ENCODE measurements at places on chromosomes 11 and 22.

DNA sequence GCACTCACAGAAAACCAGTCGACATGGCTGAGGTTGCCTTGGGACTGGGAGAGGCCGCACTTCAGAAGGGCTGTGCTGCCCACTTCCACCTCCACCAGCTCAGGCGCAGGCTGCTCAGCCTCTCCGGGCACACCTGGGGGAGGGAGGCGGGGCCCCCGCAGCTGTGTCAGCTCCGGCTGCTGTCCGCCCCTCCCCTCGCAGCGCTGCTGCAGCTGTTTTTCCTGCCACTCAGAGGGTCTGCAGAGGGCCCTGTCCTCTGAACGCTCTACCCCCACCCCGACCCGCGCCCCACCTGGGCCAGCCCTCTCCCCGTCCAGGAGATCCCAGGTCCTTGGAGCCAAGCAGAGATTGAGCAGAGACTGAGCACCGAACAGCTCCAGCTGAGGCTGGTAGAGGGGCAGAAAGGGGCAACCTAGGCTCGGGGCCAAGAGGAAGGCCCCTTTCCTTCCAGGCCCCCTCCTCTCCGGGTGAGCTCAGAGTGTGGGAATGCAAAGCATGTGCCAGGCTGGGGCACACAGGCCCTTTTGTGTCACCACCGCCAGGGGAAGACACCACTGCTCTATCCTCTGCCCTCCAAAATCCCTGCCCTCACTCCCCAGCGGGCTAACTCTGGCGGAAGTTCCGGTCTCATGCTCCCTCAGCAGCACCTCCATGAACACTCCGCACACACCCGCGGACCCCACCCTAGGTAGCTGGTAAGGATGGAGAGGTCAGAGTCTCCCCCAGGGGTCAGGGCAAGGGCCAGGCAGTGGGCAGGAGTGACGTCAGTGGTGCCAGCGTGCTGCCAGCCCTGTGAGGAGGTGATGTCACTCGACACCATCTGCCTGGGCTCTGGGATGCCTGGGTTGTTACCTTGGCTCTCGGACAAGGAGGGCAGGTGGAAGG is 1.6 kb downstream of the MCAM start:
- DNase-seq: peak; percentile 65

- no peak for DNase-seq
These were observed 6.7 kb downstream of the MYO18B start for GRCh38 chr22:25748704-25749103.

DNA sequence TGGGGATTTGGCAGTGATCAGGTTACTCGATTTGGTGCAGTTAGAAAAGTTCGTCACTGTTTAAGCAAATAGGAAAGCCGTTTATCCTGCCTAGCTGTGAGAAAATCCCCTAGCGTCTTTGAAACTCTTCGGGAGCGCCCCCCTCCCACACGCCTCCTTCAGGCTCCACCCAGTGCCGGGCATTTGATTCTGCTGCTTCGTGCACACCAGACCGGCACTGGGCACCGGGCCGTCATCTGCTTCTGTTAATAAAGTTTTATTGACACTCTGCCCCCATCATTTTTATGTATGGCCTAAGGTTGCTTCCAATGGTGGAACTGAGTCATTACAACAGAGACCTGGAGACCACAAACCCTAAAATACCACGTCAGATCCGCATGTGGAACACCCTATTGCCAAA is 50.9 kb downstream of the IGF2 start:
- DNase-seq: no peak

DNA sequence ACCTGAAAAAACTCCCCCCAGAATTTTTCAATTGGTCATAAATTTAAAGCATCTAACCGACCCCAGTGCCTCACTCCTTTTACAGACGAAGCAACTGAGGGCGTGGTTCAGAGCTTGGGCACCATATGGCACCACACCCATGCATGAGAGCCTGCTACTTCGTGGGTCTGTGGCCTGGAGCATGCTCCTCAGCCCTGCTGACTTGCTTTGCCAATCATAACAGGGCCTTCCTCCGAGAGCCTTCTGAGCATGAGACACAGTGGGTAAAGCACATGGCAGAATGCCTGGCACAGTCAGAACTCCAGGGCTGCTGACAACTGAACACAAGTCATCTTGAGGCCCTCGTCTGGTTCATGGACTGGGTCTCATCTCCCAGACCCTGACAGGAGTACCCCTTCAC is 33.3 kb downstream of the HIRA start:
- DNase-seq: no peak

DNA sequence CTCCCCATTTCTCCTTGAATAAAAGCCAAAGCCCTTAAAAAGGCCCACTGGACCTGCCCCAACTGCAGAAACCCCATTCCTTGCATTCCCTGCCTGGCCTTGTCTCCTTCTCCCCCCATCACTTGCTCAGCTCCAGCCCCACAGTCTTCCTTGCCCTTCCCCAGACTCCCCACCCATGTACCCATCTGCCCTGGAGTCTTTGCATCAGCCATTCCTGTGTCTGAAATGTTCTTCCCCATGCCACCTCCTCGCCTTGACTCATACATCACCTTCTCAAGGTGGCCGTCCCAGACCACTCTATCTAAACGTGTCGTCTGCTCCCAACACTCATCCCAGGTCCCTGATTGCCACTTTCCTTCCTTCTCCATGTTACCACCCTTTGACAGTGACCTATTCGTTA is 77.4 kb upstream of the SHANK2 start:
- no peak for DNase-seq

GRCh38 chr11:128790196-128790595 is 76.9 kb downstream of the KCNJ1 start:
- DNase-seq: no peak

GRCh38 chr11:119616586-119617339 is 112.2 kb downstream of the NECTIN1 start:
- no peak for DNase-seq

DNA sequence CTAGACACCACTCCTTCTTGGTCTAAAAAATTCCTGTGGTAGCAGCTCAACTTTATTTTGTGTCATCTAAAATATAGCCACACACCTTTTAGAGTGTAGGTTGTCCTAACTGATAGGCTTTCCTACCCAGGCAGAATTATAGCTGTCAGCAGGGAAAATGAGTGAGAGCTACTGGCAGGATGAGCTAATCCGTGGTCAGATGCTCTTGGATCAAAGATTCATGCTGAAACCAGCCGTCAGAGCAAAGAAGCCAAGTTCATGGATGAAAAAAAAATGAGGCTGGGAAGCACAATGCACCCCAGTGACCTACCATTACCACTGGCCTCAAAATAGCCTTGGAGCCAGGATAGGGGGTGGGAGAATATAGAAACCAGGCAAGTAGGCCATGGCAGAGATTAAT is 113.1 kb upstream of the BLID start:
- DNase-seq: no peak

- no peak for DNase-seq
These were observed 12.7 kb upstream of the OR8K1 start for GRCh38 chr11:56333156-56333555.

- DNase-seq: no peak
These were observed 709.7 kb downstream of the NTM start for GRCh38 chr11:132080127-132080526.

- DNase-seq: no peak
These were observed 193.8 kb downstream of the DBX1 start for GRCh38 chr11:19966441-19966840.

DNA sequence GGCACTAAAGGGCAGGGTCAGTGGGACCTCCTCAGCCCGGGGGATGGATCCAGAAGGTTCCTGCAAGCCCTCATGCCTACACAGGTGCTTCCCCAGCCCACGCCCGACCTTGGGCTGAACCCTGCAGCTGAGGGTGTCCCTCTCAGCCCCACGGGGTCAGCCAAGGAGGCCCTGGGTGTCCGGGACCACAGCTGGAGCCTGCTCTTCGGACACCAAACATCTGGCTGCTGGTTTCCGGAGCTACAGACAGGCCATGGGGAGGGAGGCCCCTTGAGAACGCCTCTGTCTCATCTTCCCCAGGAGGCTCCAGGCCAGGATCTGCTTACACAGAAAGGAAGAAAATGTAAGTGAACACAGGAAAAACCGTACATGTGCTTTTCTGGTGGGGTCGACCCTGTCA is 355.7 kb downstream of the MN1 start:
- DNase-seq: no peak

DNA sequence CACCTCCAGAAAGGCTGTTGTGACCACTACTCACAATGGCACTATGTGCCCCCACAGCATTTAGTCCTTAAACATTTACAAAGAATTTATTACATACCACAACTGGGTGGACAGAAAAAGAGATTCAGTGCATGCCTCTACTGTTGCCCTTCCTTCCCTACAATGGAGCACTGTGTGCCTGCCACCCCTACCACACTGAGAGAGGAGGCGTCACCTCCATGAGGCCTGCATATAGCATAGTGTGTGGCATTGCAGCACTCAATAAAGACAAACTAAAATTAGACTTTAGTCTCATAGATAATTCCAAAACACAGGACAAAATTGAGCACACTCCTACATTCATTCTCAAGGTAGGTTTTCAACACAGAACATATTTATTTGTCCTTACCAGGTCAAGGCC is 25.8 kb downstream of the THAP12 start:
- no peak for DNase-seq

GRCh38 chr11:82906236-82906635 is 4.7 kb downstream of the DDIAS start:
- DNase-seq: no peak

DNA sequence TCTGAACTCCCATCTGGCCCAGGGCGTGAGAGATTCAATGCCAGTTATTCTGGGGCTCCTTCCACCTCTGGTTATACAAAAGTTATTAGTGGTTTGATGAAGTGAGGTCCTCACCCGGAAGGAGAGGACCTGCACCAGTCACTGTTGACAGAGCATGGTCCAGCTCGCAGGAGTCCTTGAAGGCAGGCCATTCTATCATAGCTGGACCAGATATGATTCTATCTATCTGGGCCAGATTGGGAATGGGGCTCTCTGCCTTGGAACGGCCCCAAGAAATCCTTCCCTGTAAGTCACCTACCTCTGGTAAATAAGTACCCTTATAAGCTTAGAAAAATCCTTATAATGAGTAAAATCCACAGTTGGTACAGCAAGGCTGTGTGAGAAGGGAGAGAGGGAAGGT is 50.7 kb downstream of the C11orf91 start:
- DNase-seq: no peak

DNA sequence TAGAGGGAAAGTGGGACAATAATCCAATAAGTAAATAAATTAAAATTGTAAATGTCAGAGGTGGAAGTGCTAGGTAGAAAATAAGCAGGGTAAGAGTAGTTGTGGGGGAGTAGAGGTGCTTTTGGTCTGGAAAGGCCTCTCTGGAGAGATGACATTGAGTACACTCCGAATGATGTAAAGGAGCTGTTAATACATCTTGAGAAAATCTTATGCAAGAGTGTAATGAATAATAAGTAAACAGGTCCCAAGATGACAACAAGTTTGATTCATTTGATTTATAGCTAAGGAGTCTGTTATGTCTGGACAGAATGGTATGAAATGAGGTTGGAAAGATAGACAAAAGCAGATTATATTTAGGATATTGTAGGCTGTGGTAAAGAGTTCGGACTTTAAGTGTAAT is 87.5 kb downstream of the TMEM135 start:
- DNase-seq: no peak

DNA sequence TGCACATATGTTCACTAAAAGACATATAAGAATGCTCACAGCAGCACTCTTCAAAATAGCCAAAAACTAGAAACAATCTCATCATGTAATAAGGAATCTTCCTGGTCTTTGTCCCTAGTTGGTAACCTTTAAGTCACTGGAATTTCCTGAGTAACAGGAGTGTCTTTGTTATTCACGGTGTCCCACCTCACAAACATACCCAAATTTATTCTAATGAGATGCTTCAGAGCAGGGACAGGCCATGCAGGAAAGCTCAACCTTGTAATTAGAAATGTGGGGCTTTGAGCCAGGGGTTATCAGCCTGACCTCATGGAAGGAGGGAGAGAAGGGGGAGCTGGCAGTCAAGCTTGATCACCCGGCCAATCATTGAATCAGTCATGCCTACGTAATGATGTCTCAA is 40.3 kb upstream of the NFRKB start:
- DNase-seq: no peak

DNA sequence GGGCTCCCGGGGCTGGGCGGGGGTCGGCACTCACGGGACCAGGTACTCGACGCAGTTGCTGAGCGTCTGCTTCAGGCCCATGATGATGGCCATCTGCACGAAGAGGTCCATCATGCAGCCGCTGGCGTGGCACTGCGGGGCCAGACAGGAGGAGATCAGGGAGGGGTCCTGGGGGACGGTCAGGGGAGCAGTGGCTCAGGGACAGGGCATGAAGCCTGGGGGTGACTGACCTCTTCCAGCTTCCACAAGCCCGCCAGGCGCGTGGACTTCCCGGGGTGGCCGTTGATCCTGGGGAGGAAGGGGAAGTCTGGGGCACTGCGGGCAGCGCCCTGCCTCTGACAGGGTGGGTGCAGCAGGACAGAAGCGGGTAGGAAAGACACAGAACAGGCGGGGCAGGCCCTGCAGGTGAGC is 6.1 kb upstream of the SIGIRR start:
- DNase-seq: no peak

- no peak for DNase-seq
These were observed 79.3 kb downstream of the CTTN start for GRCh38 chr11:70477609-70478008.

GRCh38 chr11:12952094-12952493 is 57.0 kb upstream of the RASSF10 start:
- DNase-seq: no peak

- no peak for DNase-seq
These were observed 15.5 kb downstream of the GNAZ start for GRCh38 chr22:23085785-23086184.

DNA sequence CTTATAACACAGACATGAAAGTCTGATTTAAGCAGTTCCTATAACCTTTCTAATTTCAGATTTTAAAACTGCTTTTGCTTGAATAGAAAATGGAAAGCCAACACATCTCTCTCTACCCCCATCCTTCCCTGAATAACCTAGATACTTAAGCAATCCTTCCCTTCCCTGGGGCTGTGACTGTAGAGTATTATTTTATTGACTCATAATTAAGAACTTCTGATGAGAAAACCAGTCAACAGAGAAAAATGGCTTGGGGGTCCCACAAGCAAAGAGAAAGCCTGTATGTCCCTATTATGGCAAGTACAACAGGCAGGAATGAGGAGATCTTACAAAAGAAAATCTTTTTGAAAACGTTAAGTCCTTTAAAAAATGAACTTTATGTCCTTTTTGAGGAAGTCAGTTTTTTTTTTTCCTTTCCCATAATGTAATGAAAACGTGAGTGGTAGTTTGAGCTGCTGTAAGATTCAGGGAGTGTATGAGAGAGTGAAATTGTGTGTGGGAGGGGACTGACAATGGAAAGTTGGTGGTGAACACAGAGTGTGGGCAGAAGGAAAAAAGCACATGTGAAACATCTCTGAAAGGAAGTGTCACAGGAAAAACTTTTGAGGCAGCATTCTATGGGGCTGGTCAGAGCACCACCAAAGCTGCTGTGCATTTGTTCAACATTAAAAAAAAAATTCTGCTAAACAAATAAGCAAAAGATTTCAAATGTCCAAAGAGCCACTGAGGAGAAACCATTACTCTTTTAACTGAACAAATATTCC is 154.6 kb downstream of the MAML2 start:
- no peak for DNase-seq

- peak; percentile 70 for DNase-seq
These were observed 18.8 kb upstream of the PRR5 start for GRCh38 chr22:44683237-44683636.

GRCh38 chr22:21657020-21657359 is 8.8 kb upstream of the PPIL2 start:
- DNase-seq: no peak

GRCh38 chr11:21965221-21965620 is 227.7 kb upstream of the ANO5 start:
- DNase-seq: no peak
